Adrenal gland (tissue), 19 donors: ENCODE measurements at places on chromosomes 2 and 18. TPM values are rescaled to one million over a fixed set of nuclear protein-coding genes. Genes with fewer than 3 reads are reported as not detected.

DNA sequence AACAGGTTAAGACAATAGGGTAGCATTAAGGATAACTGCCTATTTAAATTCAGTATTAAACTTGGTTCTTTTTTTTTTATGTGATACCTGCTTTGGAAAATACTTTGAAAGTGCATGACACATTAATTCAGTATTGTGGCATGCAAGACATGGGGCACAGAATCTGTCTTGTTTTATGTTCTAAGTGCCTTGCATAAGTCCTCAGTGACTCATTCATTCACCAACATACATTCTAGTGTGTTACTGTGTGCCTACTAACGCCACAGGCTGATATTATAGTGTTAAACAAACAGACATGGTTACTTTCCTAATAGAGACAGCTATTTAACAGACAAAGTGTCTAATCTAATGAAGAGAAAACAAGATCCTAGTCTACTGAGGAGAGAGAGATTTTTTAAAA, 91.7 kb downstream of the GCA start:
- no peak for DNase-seq

DNA sequence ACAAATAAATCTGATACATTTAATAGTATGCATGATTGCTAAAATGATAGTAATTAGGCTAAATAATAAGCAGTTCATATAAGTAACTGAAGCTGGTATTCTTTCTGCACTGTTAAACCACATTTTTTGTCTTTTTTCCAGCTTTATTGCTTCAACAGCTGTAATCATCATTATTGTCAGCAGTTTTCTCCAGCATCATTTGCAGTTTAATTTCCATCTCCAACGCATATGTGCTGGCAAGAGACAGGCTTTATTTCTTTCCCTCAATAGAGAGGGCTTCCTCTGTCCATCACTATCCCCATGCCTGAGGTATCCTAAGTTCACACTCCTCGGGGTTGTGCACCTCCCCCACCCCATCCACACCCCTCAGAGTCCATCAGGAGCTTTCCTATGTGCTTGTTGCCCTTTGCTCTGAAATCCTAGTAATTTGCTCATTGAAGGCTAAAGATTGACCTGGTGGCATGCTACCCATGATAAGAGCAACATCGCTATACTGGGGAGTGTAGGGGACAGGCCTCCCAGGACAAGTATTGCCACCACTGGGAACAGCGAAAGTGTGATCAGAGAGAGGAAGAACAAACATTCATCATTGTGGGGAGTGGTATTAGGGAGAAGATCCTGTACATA, 37.1 kb downstream of the B4GALT6 start:
- DNase-seq: no peak

The OR6B2 gene
- not detected for total RNA-seq

DNA sequence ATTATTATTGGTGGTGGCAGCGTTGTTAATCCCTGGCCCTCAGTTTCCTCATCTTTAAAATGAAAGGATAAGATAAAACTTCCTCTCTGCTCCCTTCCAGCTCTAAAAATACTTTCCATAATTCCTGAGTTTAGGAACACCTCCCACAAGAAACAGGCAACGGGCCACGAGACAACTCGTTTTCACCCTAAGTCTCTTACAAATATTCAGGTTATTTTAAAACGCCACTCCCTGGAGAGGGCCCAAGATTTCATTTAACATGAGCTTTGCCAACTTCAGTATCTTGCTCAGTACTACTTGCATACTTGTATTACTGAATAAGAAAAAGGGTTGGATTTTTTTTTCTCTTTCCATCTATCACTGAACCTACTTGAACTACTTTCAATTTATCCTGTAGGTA, 611.1 kb upstream of the FANCL start:
- DNase-seq: no peak

- no peak for DNase-seq
These were observed 160.9 kb downstream of the ZEB2 start for GRCh38 chr2:144358979-144359541.

DNA sequence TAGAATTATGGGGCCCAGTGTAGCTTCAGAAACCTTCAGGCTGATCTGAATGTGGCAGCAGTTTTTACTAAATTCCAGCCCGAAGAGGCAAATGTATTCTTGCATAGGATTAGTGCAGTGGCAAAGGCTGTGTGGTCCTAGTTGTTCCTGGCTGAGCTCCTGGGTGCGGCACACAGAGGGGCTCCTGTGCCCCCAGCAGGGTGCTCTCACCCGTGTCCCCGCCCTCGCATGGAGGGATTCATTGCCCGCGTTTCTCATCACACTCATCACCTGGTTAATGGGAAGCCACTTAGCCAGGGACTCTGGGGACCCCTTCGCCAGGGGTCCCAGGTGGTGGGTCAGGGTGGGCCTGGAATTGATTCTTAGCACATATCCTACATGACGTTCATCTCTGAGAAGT, 3.9 kb downstream of the KCNG2 start:
- no peak for DNase-seq

The CCDC102B gene
- total RNA-seq: 9.6 TPM

The TMBIM1 gene
- 262 TPM for total RNA-seq

The NPAS2 gene
- total RNA-seq: 42.7 TPM

The POTEJ gene
- not detected for total RNA-seq

GRCh38 chr2:46701152-46701551, 214.5 kb downstream of the MCFD2 start:
- no peak for DNase-seq

GRCh38 chr2:102620332-102620731, 979 bp downstream of the SLC9A2 start:
- DNase-seq: no peak

GRCh38 chr2:101574622-101575021, 99.7 kb upstream of the RFX8 start:
- DNase-seq: no peak

DNA sequence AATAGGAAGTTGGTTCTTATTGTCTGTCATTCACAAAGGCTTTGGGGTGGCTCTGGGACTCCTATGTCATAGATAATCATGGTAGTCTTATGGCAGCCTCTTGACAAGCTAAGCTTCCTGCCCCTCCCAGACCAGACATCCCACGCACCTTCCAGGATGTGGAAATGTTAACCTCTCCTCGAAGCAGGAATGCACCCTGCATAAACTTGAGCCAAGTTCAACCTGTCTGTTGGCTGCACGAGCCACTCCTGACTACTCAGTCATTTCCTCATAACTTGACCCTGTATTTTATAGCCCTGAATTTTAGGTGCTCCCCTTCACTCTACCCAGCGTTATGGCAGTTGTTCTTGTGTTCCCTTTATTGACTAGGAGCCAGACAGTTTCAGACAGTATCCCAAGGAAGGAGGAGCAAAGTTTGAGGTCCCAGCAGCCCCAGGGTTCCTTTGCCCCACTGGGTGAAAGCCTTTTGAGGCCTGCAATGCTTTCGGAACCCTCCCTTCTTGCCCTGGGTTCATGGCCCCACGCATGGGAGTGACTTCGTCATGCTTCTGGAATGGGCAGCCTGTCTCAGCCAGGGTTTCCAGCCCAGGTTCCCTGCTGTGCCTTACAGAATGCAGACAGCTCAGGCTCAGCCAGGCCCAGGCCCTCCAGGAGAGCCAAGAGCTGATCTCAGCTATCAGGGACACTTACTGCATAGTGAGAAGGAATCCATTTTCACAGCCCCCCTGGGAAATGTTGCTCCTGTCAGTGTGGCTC, 15.6 kb upstream of the INO80C start:
- DNase-seq: no peak

DNA sequence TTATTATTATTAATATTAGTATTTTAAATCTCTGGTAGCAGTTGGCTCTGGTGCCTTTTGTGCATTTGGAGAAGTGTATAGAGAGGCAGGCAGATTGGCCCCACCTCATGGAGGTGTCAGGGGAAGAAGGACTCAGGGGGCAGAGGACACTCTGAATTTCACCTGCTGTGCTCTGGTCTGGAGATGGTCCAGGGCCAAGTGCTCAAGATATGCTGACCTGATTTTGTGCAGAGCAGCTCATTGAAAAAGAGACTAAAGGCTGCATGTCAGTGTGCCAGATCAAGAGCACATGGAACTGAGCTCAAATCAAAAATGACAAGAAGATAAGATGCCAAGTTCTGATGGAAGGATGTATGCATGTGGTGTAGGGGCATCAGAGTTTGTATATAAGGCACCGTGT, 323.6 kb upstream of the TNP1 start:
- no peak for DNase-seq

DNA sequence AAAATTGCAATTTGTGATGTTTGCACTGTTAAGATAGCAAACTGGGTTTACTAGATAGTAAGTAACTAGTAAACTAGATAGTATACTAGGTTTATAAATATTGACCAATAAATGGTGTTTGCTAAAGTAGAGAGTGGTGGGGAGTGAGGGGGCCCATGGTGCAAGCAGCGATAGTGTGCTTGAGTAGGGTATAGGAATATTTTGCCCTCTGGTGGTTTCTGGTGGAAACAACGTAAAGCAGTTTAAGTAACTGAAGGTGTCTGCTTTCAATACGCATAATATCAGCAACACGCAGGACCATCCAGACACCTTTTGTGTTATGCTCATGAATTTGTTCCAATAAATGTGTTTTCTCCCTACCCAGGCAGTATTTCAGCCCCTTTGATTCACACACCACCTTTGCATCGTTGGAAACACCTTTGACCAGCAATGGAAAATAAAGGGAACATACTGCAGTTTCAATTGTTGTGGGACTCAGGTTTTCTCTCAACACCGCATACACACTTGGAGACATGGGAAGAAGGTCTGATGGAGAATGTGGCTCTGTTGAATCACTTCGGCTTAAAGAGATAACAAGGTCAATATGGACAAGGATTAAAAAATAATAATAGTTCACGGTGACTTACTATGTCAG, 16.7 kb upstream of the STAT1 start:
- DNase-seq: no peak

The CHST10 gene
- total RNA-seq: 8.8 TPM

DNA sequence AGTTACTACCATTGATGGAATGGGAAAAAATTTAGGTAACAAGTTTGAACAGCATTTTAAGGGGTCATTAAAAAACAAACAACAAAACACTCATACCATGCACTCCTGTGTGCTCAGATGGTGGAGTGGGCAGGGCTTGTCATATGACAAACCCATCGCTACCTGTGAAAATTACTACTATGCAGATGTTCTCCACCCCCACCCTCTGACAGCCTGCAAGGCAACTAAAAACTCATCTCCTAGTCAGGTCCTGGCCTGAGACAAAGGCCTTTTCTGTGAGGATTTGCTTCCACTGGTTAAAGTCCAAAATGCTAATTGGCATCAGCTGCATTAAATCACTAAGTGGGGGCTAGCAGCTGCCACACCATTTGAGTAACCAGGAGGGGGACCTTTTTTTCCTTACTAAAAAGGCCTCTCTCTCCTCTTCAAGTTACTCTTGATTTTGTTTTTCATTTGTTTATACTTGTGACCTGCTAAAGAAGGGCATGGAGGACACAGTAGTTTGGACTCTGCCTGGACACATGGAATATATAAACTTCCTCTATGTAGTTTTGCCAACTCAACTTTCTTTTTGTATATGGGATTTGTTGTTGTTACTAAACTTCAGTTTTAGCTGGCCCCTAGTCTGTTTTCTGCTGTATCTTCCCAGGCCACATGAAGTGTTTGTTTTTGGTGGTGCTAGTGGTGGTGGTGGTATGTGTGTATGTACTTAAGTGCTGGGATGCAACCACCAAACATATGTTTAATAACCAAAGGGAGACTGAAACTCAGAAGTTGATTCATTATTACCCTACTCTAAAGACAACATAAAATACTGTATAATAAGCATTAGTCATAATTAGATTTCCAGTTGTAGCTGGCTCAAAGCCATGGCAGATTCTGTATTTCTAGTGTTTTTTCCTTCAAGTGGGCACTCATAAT, 121.3 kb downstream of the MAP4K4 start:
- no peak for DNase-seq

The DUSP11 gene
- 16.7 TPM for total RNA-seq

DNA sequence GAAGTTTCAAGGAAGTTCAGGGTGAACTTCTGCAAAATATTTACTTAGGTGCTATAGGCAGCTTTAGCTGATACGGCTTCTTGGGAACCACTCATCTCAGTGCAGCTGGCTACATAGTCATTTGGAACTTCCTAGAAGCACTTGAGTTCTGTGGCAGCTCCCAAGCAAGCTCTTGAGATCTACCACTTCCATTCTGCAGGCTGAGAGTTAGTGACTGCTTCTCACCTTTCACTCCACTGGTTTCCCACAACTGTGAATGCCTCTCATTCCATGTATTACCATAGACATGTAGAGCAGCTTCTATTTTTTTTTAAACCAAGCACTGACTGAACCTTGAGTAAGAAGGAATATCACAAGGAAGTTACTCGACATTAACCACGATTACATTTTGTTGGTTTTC, 994.1 kb upstream of the ACVR2A start:
- DNase-seq: no peak

The TUBA3E gene
- total RNA-seq: not detected

The SEH1L gene
- 29.4 TPM for total RNA-seq

The ITPRIPL1 gene
- 0.32 TPM for total RNA-seq

The FAM228A gene
- 0.69 TPM for total RNA-seq

DNA sequence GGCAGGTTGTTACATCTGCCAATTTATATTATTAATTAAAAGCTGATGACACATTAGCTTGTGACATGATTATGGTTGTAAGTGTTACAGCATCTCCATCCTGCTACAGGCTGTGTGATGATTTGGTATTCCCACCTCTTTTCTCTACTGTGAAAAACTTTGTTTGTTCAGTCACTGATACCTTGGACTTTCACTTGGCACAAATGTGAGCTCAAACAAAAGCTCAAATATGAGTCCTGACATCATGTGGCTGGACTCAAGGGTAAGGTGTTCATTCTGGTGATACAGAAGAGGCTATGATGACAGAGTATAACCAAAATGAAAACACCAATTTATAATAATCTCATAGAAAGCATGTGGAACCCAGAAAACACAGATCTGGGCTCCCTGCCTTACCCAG, 11.4 kb upstream of the IL36A start:
- DNase-seq: no peak

The SOX11 gene
- total RNA-seq: not detected

The CKAP2L gene
- 0.52 TPM for total RNA-seq

The C2orf76 gene
- total RNA-seq: 17.0 TPM

- no peak for DNase-seq
These were observed 95.9 kb downstream of the NCOA1 start for GRCh38 chr2:24586955-24587354.

DNA sequence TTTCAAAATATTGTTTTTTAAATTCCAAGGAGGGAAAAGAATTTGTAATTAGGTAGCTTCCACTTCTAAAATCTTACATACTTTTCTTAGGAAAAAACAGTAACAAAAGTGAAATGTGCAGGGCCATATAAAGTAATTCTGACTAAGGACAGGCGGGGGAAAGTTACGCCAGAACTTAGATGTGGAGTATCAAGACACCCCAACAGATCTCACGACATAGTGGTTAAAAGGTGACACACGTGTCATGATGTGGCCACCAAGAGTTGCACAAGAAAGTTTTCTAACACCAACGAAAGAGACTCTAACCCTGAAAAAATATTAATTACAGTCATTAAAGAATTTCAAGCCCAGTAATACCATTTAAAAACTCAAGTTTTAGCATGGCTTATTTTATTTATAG, 51.0 kb downstream of the KIDINS220 start:
- no peak for DNase-seq
